ENCODE measurements at places on chromosomes 7 and 10. TPM values are rescaled to one million over a fixed set of nuclear protein-coding genes. Genes with fewer than 3 reads are reported as not detected.

The HABP2 gene
- polyA plus RNA-seq: not detected

DNA sequence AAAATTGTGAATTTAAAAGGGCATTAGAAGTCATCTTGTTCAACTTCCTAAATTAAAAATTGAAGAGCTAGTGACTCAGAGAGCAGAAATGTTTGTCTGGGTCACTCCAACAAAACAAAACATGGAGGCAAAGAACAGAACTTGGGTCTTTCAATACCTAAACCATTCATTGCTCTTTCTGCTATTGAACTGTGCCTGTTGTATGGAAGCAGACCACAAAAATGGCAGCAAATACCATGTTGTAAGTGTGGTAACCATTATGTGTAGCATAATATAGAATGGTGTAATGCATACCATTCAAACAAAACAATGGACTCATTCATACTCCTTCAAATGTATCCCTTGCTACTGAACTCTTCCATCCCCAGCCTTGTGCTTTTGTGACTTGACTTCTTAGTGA is 360.2 kb upstream of the NRG3 start:
- no peak for DNase-seq

GRCh38 chr10:79385804-79386531 is 38.7 kb downstream of the PPIF start:
- DNase-seq: no peak

GRCh38 chr10:110459600-110459999 is 38.1 kb upstream of the DUSP5 start:
- DNase-seq: no peak

GRCh38 chr7:120395526-120396019 is 122.6 kb downstream of the KCND2 start:
- no peak for DNase-seq

- DNase-seq: no peak
Measured at GRCh38 chr7:96310110-96310509, 11.8 kb downstream of the SLC25A13 start.

The BMPER gene
- polyA plus RNA-seq: 8.8 TPM

DNA sequence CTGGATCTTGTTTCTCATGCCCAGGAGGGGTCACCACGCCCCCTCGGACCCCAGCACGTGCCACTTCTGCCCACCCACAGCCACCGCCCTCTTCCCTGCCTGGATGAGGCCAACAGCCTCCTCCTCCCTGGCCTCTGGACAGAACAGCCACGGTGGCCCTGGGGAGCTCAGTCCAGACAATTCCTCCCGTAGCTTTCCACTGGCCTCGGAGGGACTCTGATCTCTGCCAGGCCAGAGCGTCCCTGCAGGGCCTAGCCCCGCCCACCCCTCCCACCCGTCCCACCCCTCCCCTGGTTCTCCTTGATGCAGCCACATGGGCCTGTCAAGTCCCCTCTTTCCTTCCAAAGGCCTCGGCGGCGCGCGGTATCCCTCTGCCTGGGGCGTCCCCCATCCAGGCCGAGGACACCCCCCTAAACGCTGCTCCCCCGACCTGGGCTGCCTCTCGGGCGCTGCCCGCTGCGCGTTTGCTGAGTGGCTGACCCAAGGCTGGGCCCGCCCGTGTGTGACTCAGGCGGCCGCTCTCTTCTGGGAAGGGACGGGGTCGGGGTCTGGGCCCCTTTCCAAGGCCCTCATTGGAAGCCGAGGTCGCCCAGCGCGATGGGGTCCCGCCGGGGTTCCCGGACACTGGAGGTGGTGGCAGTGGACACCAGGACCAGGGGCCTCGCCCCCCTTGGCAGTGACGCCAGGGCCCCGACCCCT is 557 bp downstream of the TMEM120A start:
- no peak for DNase-seq

GRCh38 chr10:5844345-5845055 is 31.3 kb upstream of the GDI2 start:
- peak; percentile 74 for DNase-seq

DNA sequence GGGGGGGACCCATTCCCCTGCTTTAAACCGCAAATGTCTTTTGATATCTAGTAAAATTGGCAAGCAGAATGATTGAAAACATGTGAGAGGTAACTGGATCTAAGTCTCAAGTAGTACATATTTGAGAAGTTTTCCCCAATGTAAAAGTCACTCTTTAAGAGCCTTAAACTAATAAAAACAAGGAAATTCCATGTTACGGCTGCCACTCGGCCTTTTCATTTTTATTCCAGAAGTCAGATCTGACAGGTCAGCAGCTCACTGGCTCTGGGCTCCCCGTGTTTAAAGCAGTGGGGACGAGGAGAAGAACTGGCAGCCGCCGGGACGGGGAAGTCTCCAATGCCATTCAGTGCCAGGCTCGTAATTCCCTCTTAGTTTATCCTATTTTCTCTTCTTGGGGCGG is 80.7 kb downstream of the CUX1 start:
- no peak for DNase-seq

DNA sequence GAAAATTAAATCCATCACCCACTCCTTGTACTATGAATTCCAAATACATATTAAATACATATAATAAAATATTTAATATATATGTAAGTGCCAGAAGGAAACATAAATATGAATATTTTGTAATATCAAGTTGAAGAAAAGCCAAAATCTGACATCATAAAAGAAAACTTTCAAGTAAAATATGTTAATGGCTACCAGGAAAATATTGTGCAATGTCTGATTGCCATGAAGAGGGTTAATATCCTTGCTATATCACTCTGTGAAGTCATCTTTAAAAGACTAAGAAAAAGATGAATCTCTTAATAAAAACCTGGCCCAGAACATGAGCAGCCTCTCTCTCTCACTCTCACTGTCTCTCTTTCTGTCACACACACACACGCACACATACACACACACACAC is 130.2 kb downstream of the EGFR start:
- no peak for DNase-seq

The ANXA8L1 gene
- polyA plus RNA-seq: 0.54 TPM

The DNAJB6 gene
- polyA plus RNA-seq: 126 TPM

The EGFR gene
- polyA plus RNA-seq: 34.0 TPM

The ZNF783 gene
- polyA plus RNA-seq: 6.9 TPM

The PSMA2 gene
- polyA plus RNA-seq: 101 TPM

- DNase-seq: no peak
Measured at GRCh38 chr10:61933859-61934555, 32.5 kb downstream of the ARID5B start.

GRCh38 chr10:132562916-132563456 is 25.4 kb downstream of the INPP5A start:
- no peak for DNase-seq

- no peak for DNase-seq
Measured at GRCh38 chr10:31129271-31129670, 97.6 kb upstream of the ZNF438 start.

DNA sequence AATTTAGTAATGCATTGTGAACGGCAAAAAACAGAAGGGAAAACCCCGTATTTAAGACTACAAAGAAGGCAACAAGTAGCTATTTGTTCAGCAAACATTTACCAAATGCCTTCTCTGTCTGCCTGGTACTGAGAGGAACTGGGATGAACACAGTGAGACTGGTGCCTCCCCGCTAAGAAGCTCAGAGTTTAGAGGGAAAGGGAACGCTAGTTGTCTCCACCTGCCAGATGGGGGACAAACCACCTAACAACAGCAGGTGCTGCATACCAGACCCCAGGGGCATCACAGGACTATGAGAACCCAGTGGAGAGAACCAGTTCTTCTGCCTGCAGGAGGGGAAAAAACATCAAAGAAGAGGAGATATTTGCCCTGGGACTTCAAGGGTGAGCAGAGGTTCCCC is 147.1 kb downstream of the SLC25A13 start:
- DNase-seq: no peak

- DNase-seq: no peak
Measured at GRCh38 chr10:108323274-108323798, 1158.8 kb upstream of the SORCS1 start.
